Fibroblast of skin of back (primary cell): ENCODE measurements at places on chromosomes 7 and 10.

GRCh38 chr7:4641091-4641666, 40.9 kb upstream of the FOXK1 start:
- no peak for DNase-seq

- peak; percentile 66 for DNase-seq
Observed at GRCh38 chr7:129923709-129924108, 29.1 kb downstream of the UBE2H start.

DNA sequence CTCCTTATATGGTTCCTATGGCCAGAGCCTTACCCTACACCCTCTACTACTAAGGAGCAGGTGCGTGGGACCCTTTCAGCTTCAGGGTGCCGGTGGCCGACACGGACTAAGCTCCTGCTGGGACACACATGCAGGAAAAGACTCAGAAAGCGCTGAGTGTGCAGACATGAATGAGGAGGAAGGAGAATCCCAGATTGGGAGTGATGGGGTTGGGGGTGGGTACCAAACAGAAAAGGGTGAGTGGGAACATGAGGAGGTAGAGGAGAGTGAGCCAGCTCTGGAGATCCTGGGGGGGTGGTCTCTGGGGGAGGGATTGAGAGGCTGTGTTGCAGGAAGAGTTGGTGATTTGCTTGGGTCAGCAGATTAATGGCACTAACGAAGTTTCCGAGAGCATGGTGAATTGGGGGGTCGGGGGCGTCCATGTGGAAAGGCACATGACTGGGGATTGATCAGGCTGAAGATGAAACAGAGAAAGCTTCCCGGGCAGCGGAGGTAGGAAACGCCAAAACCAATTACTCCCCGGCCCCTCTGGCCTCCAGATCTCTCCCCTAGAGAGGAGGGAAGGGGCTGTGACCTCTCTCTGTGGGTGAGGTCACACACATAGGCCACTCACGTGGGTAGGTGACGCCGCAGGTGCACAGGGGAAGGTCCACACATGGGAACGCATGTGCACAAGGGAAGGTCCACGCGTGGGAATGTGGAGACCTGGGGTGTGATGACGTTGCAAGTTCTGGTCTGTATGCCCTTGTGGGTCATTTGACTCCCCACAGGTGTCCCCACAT, 37.9 kb upstream of the SLF2 start:
- DNase-seq: no peak

- peak; percentile 27 for DNase-seq
Observed at GRCh38 chr7:30252885-30253795, 31.3 kb upstream of the ZNRF2 start.

DNA sequence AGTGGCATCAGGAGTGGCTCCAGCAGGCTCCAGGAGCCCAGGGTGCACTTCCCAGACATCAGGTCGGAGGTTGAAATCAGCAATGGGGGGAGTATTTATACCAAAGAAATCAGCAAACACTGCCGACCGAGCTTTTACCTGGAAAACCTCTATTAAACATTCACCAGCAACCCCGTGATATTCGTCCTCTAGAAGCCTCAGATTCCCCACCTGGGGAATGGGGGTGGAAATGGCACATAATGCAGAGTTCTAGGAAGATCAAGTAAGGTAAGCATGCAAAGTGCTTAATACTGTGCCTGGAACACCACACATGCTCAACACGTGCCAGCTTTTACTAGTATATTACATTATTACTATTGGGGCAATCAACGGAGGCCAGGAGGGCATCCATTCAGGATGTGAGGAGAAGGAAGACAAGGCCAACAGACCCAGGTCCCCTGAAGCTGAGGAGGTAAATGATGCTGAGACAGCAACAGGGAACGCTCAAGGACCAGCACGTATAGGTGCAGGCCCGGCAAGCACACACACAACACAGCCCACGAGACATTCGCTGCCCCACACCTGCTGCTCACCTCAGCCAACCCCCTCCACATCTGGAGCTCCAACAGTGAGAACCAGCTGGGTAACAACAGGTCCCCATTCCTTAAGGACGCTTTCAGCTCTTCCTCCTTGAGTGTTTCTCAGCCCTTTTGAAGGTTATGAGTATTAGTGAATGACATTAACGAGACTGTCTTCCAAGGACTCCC, 125.5 kb downstream of the TNS3 start:
- DNase-seq: no peak

GRCh38 chr7:92808006-92808405, 28.4 kb downstream of the CDK6 start:
- no peak for DNase-seq

GRCh38 chr7:83359108-83359507, 196.4 kb upstream of the PCLO start:
- no peak for DNase-seq

DNA sequence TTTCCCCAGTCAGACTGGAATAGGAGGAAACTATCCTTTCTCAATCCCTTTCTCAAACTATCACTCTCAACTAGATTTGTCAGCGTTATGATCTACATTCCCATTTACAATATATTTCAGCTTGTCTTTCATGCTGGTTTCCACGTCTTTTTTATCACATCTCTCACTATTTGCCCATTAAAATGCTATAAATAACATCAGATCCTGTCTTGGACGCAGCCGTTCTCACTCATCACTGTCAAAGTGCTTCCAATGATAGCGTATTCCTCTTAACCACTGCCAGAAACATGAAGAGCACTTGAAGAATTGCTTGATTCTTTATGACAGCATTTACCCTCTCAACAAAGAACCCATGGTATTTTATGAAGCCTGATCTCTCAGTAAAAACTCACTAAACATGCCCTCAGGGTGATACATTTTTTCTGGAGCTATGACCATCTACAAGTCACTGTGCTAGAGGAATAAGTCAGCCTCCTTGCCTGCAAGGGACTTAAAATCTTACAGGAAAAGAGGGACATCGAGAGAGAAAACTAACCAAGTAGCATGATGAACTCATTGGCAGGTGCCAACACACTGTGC, 205.6 kb upstream of the PFKP start:
- no peak for DNase-seq

GRCh38 chr7:148153616-148154284, 436.8 kb upstream of the C7orf33 start:
- no peak for DNase-seq

DNA sequence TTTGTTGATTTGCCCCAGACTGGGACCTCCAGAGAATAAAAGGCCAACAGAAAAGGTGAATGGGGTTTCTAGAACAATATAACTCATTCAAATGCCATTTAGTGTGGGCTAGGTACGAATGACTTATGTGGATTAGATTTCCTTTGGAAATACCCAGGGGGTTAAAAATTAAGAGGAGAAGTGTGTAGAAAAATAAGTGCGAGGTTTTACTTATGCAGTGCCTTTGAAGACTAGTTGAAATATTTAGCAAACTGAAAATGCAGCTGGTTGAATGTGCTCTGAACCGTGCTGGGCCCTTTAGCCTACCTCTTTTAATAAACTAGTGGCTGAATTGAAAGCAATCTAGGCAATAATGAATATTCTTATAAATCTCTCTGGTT, 180.6 kb downstream of the LRMDA start:
- DNase-seq: no peak

DNA sequence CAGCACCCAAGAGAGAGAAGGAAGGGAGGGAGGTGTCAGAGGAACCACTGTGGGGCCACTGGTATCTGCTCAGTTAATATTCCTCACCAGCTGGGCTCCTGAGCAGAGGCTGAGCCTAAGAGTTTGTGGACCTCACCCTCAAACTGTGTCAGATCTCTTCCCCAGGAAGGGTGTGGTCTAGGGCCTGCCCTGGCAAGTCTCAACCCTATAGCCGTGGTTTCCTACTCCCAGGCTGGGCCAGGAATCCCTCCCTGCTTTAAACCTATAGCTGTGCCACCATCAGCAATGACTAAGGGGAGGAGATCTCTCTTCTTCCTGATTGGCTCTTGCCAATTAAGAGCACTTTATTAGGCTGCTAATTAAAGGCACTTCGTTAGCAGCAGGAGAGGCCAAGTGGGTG, 29.9 kb downstream of the POLL start:
- DNase-seq: peak; percentile 9
